ENCODE measurements at places on chromosomes 3 and 15. TPM values are rescaled to one million over a fixed set of nuclear protein-coding genes. Genes with fewer than 3 reads are reported as not detected.

The CCDC39 gene
- total RNA-seq, result not detected

The PTH1R gene
- total RNA-seq, result not detected

The TMEM207 gene
- total RNA-seq, result not detected

The RAD51 gene
- 77.0 TPM for total RNA-seq

GRCh38 chr3:8647137-8647985, 2.8 kb upstream of the SSUH2 start:
- no peak for DNase-seq

- peak; percentile 81 for DNase-seq
Observed at GRCh38 chr15:77021803-77022381, 27.0 kb downstream of the PSTPIP1 start.

DNA sequence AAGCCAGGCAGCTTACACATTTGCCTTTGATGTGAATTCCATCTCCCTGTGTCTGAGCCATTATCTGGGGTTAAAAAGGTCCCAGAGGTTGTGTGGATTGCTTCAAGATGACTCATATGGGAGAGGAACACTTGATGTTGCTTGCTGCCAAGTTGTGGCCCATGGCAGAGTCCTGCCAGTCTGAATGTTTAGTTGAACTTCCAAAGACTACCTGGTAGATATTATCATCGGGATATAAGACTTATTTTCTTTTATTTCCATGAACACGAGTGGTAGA, 85.6 kb downstream of the TJP1 start:
- DNase-seq, result no peak

DNA sequence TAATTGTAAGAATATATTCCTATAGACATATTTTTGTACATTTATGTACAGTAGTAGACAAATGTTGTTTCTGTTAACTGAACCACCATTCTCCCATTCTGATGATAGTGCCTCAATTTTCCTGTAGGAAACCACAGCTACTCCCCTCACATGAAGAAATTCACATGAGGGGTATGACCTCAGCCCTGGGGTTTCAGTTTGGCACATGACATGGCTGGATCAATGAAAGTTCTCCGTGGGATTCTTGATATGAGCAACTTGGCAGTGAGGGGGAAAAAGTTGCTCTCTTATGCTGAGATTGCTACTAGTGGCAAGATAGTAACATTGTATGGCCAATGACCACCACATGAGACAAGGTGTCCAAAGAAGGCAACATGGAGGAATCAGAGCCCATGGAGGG, 1090.3 kb upstream of the CFAP20DC start:
- peak; percentile 37 for DNase-seq

DNA sequence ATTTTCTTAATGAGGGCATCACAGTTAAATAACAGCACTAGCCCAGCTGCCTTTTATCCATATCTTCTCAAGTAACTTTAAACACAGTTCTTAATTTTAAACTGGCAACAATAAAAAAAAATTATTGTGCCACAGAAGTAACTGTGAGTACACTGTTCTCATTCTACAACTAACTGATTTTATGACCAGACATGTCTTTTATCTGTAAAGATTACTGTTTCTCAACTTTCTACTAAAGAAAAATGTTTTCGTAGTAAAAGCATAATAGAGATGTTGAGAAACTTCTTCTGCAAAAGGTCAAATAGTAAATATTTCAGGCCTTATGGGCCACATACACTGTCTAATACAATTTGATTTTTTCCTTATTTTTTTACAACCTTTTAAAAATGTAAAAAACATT, 32.0 kb downstream of the PLOD2 start:
- no peak for DNase-seq

- no peak for DNase-seq
Observed at GRCh38 chr3:13086531-13086981, 13.3 kb upstream of the IQSEC1 start.

DNA sequence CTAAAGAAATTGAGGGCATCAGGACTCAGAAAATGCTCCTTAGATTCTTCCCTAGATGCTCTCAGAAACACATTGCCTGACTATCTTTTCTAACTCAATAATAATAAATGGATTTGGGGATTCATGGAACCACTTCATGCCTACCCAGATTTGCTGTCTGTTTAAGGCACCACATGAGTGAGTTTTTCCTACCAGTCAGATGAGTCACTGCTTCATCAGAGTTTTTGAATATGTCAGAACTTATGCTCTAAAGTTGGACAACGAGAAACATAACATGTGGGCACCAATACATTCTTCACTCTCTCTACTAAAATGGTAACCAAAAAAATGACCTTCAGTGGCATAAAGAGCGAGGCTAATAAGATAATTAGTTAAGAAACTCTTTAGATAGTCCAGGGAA, 1135.1 kb downstream of the TUSC7 start:
- DNase-seq, result no peak

GRCh38 chr15:51135276-51135675, 40.6 kb upstream of the TNFAIP8L3 start:
- no peak for DNase-seq

- no peak for DNase-seq
Observed at GRCh38 chr3:21801631-21802030, 50.6 kb upstream of the ZNF385D start.

- no peak for DNase-seq
Observed at GRCh38 chr3:72576563-72576962, 271.7 kb downstream of the SHQ1 start.

- no peak for DNase-seq
Observed at GRCh38 chr3:37770938-37771918, 90.5 kb upstream of the CTDSPL start.

GRCh38 chr3:75951941-75952340, 166.6 kb upstream of the ZNF717 start:
- no peak for DNase-seq
